ENCODE measurements at places on chromosomes 7 and 10. TPM values are rescaled to one million over a fixed set of nuclear protein-coding genes. Genes with fewer than 3 reads are reported as not detected.
A peak's percentile ranks its signal among the peaks of the same experiment; 100 is the strongest.

DNA sequence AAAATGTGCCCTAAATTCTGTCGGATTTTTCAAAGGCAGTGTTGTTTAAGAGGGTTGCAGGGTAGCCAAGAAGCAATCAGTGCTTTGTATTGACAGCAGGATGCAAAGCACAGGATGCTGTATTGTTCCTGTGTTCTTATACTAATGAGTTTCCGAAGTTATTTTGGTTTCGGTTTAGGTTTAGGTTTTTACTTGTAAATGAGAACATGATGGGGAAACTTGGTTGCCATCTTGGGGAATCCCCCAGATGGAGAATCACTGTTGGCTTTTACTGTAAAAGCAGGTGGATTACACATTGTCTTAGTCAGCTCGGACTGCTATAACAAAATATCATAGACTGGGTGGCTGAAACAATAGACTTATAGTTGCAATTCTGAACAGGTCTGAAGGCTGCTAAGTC, 72.1 kb downstream of the INHBA start:
- no peak for DNase-seq
- peaks cover 21% of the 10 kb centered on the region for H3K4me1 ChIP-seq
- H3K4me3 ChIP-seq = no peak overlapping the region
- no peak overlapping the region for H3K27ac ChIP-seq

- no peak for DNase-seq
- peak overlapping the region; percentile 64 for H3K27ac ChIP-seq
- H3K27me3 ChIP-seq = peaks cover 11% of the 10 kb centered on the region
These were observed 97.5 kb upstream of the PHYHIPL start for GRCh38 chr10:59078978-59079377.

DNA sequence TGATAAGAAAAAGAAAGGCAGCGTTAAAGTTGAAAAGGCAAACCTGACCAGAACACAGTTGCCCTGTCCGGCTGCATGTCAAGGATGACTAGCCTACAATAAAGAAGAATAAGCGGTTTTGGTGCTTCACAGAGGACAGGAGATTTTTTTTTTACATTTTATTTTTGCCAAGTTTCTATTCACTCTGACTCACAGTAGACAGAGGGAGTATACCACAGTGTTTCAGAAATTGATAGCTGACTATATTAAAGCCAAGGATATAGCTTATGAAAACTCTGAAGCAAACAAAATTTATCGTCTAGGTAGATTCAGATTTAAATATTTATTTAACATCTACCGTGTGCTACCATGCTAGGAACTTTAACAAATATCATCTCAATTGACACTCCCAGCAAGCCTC, 16.9 kb upstream of the POLR1F start:
- H3K4me3 ChIP-seq = no peak overlapping the region
- H3K36me3 ChIP-seq = no peaks in the 10 kb centered on the region
- DNase-seq = no peak
- no peak overlapping the region for H3K27ac ChIP-seq

DNA sequence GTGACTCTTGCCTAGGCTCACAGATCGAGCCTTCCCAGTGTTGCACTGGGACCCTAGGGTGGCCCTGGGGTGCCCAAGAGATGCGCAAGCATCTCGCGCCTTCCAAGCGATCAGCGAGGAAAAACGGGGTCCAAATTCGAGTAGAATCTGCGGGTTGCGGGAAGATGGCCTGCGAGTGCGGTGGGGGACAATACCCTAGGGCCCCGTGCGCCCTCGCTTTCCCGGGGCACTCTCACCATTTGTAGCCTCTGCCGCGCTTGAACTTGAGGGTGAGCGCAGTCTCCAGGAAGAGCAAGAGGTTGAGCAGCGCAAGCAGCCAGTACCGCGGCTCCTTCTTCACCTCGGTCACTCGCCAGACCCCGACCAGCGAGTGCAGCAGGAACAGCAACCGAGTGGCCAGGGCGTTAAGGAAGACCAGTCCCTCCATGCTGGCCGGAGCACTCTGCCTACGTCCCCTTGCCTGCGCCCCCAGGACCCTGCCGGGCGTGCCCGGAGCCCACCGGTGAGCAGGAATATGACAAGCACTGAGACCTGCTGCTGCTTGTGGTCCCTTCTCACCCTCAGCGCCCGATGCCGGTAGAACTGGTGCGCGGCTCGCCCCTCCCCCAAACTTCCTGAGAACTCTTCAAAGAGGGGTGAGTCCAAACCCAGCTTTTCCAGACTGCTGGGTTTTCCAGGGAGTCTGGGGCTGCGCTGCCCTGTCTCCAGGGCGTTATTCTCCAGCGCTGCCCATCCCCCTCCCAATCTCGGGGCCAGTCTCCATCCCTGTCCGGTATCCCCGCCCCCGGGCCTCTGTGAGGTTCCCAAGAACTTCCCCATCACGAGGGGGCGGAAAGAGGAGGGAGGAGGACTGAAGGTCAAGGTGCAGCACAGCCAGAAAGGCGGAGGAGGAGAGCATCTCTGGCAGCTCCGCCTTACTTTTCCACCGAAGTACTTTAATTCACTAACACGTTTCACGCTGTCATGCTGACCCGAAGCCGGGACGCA, at the start of gene TMEM26:
Gene TMEM26, minus strand, starts transcription at position 727 of the 987 bp plus-strand sequence. Its CDS starts 300 bp downstream, at position 427.
- no peak for DNase-seq
- H3K27ac ChIP-seq = no peak within 1 kb of the TSS
- peak within 1 kb of the TSS; percentile 80 for H3K4me3 ChIP-seq
- H3K36me3 ChIP-seq = no peaks in the 10 kb centered on the region

DNA sequence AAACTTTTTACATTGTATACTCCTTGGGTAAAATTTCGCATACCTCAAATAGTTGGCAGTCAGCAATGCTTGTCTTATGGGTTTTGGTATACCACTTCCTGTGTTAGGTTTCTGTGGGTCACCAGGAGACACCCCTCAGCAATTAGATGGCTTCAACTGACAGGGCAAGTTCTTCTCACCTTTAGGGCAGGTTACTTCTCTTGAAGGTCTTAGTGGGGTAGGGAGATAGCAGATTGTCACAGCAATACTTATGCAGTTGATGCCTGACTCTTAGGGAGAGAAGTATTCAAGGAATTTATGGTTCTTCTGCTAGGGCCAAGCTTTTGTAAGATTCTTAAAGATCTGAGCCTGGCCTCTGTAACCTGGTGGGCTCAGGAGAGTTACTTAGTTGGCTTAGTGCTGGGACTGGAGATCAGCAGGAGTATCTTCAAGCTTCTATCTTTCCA, 42.9 kb downstream of the MKLN1 start:
- DNase-seq = peak; percentile 25
- H3K27ac ChIP-seq = peak overlapping the region; percentile 64
- H3K4me3 ChIP-seq = peak overlapping the region; percentile 41

GRCh38 chr10:113390896-113391295, 162.0 kb upstream of the HABP2 start:
- peaks cover 31% of the 10 kb centered on the region for H3K27me3 ChIP-seq
- no peak for DNase-seq
- H3K4me1 ChIP-seq = peaks cover 10% of the 10 kb centered on the region
- H3K36me3 ChIP-seq = no peaks in the 10 kb centered on the region

DNA sequence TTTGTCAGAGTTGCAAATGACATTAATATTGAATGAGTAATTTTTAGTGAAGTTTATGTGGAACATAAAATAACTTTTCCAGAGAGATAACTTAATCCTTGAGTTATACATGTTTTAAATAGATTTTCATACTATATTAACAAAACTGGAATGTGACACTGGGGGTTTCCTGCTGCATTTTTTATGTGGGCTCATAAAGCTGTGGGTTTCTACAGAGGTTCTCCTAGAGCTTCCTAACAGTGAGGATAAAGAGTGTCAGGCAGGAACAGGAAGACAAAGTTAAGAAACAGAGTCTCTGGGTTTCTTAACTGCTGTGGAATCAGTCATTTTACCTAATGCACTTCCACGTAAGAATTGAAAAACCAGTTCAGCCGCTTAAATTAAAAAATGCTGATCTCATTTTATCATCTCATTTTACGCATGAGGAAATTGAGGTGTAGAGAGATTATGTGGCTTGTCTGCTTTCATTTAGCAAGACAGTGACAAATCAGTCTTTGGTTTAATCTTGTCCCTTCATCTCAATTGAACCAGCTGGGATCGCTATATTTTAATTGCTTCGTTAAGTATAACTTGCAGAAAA, 5.0 kb downstream of the CD36 start:
- DNase-seq = no peak
- H3K27ac ChIP-seq = no peak overlapping the region
- peaks cover 7% of the 10 kb centered on the region for H3K36me3 ChIP-seq
- H3K4me3 ChIP-seq = no peak overlapping the region
- peaks cover 59% of the 10 kb centered on the region for H3K4me1 ChIP-seq

GRCh38 chr10:91352760-91353159, 57.4 kb upstream of the HECTD2 start:
- peaks cover 57% of the 10 kb centered on the region for H3K4me1 ChIP-seq
- H3K36me3 ChIP-seq = no peaks in the 10 kb centered on the region

DNA sequence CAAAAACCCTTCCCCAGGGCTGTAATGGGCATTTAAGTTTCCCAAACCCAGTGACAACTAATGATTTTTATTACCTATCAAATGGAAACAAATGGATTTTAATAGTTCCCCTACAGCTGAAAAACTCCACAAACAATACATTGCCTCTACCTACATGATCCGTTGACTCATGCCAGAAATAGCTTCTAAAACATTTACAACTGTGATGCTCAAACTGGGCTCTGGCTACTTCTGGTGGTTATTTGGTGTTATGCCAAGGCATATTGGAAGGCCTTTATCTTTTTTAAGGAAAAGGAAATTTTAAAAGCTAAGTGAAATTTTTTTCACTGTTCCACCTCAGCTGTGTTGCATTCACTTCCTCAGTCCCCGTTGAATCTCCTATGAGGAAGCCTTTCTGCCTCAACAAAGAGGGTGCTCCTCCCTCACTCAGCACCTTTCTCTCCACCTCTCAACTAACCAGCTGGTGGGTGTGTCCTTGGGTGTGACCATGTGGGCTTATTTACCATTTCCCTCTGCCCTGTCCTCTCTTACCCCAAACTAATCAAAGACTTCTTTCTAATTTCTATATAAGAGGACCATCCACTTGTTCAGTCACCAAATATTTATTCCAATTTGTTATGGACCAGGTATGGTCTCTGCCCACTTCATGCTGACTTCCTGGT, 82.9 kb downstream of the PRTFDC1 start:
- DNase-seq = peak; percentile 45
- H3K27ac ChIP-seq = peak overlapping the region; percentile 4
- no peaks in the 10 kb centered on the region for H3K27me3 ChIP-seq

GRCh38 chr10:64571056-64571455, 1049.9 kb downstream of the REEP3 start:
- H3K4me1 ChIP-seq = no peaks in the 10 kb centered on the region
- DNase-seq = no peak
- no peak overlapping the region for H3K4me3 ChIP-seq
- H3K27ac ChIP-seq = no peak overlapping the region

GRCh38 chr7:113664867-113665266, 253.9 kb downstream of the PPP1R3A start:
- DNase-seq = no peak
- no peaks in the 10 kb centered on the region for H3K4me1 ChIP-seq
- H3K4me3 ChIP-seq = no peak overlapping the region
- H3K36me3 ChIP-seq = no peaks in the 10 kb centered on the region

DNA sequence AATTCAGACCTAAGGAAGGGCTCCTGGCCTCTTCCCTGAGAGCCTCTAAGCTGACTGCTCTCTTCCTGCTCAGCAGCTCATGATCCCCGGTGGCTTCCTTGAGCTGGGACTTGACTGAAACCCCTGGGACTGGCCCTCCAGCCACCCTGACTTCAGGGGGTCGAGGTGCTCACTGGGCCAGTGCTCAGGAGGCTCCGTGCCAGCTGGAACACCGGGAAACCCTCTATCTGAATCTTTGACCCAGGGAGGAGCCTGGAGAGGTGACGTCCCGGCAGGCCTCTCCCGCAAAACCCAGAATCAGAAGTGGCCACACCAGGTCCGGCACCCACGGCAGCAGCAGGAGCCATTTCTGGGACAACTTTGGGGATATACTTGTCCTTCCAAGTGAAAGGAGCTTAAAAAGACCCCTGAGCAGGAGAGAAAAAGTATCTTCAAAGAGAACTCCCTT, 110.7 kb downstream of the WDR37 start:
- no peak overlapping the region for H3K4me3 ChIP-seq
- peaks cover 2% of the 10 kb centered on the region for H3K4me1 ChIP-seq
- no peaks in the 10 kb centered on the region for H3K36me3 ChIP-seq
- no peak for DNase-seq
- H3K27ac ChIP-seq = no peak overlapping the region

GRCh38 chr10:86333826-86334487, 32.6 kb downstream of the GRID1 start:
- H3K4me3 ChIP-seq = no peak overlapping the region
- no peaks in the 10 kb centered on the region for H3K4me1 ChIP-seq
- H3K27ac ChIP-seq = no peak overlapping the region
- no peak for DNase-seq
- H3K36me3 ChIP-seq = no peaks in the 10 kb centered on the region

- DNase-seq = no peak
- no peak overlapping the region for H3K27ac ChIP-seq
- H3K36me3 ChIP-seq = no peaks in the 10 kb centered on the region
- H3K4me3 ChIP-seq = no peak overlapping the region
- H3K4me1 ChIP-seq = no peaks in the 10 kb centered on the region
- H3K27me3 ChIP-seq = no peaks in the 10 kb centered on the region
These were observed 250.0 kb downstream of the CDC14C start for GRCh38 chr7:49174396-49174795.

GRCh38 chr7:109407756-109408155, 838.1 kb downstream of the DNAJB9 start:
- no peaks in the 10 kb centered on the region for H3K36me3 ChIP-seq
- no peak overlapping the region for H3K27ac ChIP-seq
- no peaks in the 10 kb centered on the region for H3K27me3 ChIP-seq
- no peak overlapping the region for H3K4me3 ChIP-seq

GRCh38 chr7:82373926-82374635, 69.5 kb downstream of the CACNA2D1 start:
- no peaks in the 10 kb centered on the region for H3K27me3 ChIP-seq
- H3K36me3 ChIP-seq = no peaks in the 10 kb centered on the region

DNA sequence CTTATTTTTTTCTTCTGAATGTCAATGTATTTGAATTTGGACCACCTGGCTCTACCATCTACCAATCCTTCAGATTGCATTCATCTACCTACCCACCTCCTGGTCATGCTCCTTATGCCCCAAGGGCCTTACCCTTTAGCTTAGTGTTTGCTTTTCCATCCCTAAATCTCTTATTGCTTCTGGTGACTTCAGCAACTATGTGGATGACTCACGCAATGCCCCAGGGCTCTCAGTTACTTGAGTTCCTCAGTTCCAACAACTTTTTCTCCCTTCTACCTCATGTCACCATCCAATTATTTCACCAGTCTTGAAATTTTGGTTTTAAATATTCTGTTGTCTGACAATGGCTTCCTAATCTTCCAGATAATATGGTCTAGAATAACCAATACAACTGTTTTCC, 118.9 kb downstream of the CFAP58 start:
- H3K36me3 ChIP-seq = no peaks in the 10 kb centered on the region
- H3K27ac ChIP-seq = peak overlapping the region; percentile 79
- DNase-seq = peak; percentile 73
- H3K4me3 ChIP-seq = peak overlapping the region; percentile 3
- H3K27me3 ChIP-seq = peaks cover 7% of the 10 kb centered on the region

GRCh38 chr10:8389630-8390029, 335.1 kb downstream of the GATA3 start:
- 0 out of 2 replicates have a peak, but pooled peaks cover 4% of the 10 kb centered on the region for H3K36me3 ChIP-seq
- peaks cover 2% of the 10 kb centered on the region for H3K27me3 ChIP-seq
- DNase-seq = no peak
- no peak overlapping the region for H3K27ac ChIP-seq
- no peaks in the 10 kb centered on the region for H3K4me1 ChIP-seq

PTEN gene
- total RNA-seq = 55.2 TPM

LRRN3 gene
- total RNA-seq = 37.0 TPM

ST8SIA6 gene
- 0.12 TPM for total RNA-seq

DYNC1I1 gene
- total RNA-seq = not detected

CCDC146 gene
- total RNA-seq = 0.44 TPM

RNLS gene
- 2.0 TPM for total RNA-seq

CPVL gene
- not detected for total RNA-seq

FGFR2 gene
- total RNA-seq = not detected

RADIL gene
- 0.10 TPM for total RNA-seq

Measured in HFFc6 (cell line).